NCI-H187 treated with DMSO at 0.1 percent for 48 hours (cell line): ENCODE measurements at places on chromosomes 3 and 15.
A peak's percentile ranks its signal among the peaks of the same experiment; 100 is the strongest.

DNA sequence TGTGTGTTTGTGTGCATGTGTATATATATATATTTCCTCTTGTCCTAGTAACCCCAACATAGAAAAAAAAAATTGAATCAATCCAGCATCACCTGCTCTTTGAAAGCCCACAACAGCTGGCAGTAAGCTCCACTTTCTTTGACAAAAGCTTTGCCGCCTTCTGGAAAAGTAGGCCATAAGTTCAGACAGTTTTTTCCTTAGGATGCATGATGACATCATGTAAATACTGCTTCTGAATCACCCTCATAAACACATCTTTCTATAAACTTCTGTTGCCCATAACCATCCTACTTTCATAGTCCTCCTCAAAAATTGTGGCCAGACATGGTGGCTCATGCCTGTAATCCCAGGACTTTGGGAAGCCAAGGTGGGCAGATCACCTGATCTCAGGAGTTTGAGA lies 67.4 kb downstream of the CSNK1G1 start:
- DNase-seq = no peak

GRCh38 chr15:52031556-52031955 lies 12.5 kb downstream of the MAPK6 start:
- DNase-seq = no peak

GRCh38 chr3:4071481-4072184 lies 231.5 kb upstream of the SETMAR start:
- DNase-seq = no peak

DNA sequence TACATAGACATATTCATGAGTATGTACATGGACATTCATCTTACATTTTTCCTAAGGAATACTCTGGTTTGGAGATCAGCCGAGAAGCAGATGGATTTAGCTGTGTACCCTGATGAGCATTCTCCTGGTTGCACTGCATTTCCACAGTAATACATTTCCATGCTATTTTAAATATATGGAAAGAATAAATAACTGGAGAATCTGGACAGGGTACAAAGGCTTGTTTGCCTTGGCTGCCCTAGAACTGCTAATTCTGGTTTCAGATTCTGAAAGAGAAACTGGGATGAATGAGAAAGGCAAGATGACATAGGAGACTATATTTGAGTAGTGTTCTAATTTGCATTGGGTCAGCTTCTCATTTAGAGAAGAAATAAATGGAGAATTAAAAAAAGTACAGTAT lies 190.8 kb upstream of the FAM3D start:
- DNase-seq = no peak

DNA sequence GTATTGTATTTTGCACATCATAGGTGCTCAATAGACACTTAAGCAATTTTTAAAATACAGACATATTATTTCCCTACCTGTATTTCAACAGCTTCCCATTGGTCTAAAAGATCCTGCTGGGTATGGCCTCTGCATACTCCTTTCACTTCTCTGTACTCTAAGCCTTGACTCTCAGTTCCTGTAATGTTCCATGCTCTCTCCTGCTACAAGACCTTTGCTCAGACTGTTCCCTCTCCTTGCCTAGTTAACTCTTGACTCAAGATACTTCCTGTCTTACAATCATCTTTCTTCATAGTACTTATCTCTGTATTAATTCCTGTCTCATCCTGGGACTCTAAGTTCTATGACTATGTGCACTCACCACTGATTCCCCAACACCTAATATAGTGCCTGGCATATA lies 1.7 kb downstream of the SCN11A start:
- DNase-seq = no peak

DNA sequence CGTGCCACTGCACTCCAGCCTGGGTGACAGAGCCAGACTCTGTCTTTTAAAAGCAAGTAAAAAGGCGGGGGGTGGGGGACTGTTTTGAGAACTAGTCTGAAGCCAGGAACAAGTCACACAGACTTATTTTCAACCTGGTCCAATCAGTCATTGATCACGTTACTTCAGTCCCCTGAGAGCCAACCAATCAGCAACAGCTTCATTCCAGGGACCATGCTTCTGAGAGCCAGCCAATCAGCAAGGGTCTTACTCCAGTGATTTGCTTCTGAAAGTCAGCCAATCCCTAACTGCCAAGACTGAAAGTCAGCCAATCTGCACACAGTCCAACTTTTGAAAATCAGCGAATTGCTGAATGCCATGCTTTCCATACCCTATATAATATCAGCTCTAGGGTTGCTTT lies 48.6 kb upstream of the C15orf39 start:
- DNase-seq = no peak

DNA sequence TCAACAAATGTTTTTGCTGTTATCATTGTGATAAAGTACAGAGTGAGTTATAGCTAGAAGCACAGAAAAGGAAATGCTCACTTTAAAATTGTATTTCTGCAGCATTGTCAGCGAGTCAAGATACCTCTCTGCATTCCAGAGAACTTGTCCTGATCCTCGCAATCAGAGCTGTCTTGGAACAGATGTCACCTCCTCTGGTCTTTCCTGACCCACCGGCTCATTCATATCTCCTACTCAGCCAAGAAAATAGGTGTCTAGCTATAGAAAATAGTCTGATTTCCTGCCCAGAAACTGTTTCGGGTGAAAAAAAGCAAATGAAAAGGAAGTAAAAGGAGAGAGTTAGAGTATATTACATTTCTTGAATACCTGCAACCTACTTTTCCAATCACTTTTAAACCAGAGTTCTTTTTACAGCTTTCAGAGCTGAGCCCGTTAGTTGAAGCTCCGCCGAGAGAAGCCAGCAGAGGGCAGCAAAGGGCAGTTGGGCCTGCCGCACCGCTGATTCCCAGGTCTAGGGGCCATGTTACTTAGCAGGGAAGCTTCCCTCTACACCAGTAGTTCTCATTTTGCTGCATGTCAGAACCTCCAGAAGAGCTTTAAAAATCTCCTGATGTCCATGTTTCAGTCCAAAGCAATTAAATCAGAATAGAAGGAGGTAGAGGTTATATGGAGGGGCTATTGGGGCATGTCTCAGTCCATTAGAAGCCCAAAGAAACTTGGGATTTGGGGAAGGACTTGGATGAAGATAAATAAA lies 185.7 kb upstream of the THRB start:
- DNase-seq = no peak

- DNase-seq = no peak
These were observed at the start of gene HRG for GRCh38 chr3:186665625-186666188. Gene HRG (plus strand): TSS chr3:186666014. CDS start chr3:186666032, 18 bp downstream.

DNA sequence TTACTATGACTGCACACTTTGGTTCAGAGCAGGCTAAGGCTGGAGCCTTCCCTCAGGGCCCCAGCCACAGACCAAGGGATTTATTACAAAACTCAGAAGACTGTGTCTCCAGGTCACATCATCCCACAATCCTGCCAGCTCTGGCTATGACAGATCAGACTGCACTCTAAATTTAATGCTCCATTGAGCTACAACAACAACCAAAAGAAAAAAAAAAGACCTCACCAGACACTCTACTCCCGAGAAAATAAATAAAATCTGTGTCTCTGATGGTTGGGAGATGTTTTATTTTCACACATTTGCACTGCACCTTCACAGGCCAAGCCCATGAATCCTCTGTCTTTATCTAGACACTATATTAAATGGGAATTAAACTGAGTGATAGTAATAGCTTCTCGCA lies 50.8 kb upstream of the CTNNB1 start:
- peak; percentile 10 for DNase-seq

- no peak for DNase-seq
These were observed 157.7 kb upstream of the CADPS start for GRCh38 chr3:63032881-63033280.

DNA sequence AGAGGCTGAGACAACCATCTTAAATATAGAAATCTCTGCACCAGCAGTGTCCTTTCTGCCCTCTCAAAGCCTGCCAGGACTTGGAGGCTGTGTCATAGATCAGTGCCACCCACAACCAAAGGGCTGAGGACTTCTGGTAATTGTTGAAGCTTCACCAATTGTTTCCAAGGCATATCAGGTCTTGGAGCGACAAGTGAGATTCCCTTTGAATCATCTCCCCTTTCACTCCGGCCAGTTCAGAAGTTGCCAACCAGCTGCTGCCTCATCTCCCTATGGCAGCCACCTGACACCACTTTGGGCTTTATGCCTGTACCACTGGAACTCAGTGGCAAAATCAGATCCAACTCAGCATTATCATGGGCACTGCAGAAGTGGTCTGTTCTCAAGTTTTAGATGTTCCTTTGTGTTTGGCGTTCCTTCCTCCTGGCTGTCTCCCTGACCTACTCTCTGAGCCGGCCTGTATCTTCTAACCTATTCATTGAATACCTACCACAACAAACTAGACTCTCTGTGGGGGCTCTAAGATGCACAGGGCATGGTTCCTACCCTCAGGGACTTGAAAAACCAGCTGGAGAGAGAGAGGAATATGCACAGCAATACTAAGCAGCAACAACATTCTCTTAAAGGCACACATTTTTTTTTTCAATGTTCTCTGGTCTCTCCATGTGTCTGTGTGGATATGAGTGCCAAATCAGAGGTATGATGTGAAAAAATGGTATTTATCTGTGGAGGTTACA lies 90.8 kb upstream of the PFN2 start:
- no peak for DNase-seq

DNA sequence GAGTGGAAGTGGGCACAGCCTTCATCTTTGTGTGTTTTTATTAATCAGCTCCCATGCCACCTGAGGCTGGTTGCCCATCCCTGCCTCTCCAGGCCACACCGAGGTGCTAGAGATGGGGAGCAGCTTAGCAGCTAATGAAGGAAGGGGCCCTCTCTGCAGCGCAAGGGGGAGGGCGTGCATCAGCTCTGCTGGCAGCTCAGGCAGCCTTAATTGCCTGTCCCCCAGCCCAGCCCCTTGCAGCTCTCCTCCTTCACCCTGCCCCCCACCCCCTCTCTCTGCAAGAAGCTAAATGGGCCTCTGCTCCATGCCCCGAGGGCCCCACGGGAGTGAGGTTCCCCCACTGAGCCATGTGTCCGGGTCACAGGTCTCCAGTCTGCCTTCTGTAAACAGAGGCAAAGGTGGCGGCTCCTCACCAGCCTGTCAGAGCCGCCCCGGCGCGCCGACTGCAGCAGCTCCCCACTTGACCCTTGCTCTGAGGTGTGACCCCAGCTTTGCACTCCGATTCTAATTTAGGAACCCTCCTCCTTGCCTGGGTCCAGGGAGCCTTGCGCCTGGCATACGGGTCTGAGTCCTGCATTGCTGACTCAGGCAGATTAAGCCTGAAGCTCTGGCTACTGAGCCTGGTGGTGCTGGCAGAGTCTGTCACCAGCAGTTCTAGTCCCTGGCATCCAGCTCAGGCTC lies 27.9 kb upstream of the NTRK3 start:
- no peak for DNase-seq

GRCh38 chr15:44075535-44075934 lies 119.5 kb downstream of the FRMD5 start:
- no peak for DNase-seq

DNA sequence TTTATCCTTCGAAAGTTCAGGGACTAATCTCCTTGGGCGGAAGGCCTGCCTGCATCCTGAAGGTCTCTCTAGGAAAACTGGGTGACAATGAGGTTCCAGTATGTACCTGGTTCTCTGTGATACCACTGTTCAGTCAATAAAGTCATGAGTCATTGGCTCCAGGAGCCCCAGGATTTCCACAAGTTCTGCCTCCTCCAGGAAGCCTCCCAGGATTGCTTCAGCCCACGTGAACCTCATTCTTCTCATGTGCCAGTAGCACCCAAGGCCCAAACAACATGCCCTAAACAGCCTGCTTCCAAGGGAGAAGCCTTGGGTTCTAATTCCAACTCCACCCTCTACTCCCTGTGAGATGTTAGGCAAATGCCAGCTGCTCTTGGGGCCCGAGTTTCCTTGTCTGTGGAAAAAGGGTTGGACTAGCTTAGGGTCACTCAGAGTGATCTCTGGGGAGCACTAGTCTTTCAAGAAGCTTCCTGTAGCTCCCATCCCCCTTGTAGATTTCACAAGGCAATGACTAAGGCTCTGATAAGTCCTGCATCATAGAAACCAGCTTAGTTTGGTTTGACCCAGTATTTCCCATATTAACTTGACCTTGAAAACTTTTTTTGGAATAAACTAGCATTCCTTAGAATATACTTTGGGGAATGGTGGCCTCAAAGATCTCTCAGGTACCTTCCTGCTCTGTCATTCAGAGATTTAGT lies 118.3 kb upstream of the ATP2B2 start:
- DNase-seq = no peak

GRCh38 chr3:176699288-176699687 lies 498.0 kb downstream of the TBL1XR1 start:
- no peak for DNase-seq

DNA sequence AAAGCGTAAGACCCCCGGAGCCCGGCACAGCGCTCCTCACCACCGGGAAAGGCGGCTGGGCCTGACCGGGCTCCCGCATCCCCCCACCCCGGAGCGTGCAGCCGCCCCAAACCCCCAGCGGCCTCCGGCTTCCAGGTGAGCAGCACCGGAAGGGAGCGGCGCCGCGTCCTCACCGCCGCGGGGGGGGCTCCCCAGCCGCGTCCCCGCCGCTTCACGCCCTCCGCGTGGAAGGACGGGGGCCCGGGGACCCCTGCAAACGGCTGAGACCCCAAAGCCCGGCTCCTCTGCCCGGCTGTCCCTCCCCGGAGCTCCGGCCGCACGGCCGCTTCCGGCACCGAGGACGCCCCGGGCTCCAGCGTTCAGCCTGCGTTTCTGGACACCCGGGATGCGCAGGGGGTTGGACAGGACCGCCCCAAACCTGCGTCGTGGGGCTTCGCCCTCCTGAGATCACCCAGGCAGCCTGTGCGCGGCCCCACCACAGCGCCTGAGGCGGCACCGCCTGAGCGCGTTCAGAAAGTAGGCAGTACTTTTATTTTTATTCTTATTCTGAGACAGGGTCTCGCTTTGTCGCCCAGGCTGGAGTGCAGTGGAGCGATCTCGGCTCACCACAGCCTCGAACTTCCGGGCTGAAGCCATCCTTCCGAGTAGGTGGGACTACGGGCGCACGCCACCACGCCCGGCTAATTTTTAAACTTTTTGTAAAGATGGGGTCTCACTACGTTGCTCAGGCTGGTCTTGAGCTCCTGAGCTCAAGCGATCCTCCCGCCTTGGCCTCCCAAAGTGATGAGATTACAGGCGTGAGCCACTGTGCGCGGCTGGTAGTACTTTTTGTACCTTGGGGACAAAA lies 51.6 kb upstream of the BLM start:
- no peak for DNase-seq

DNA sequence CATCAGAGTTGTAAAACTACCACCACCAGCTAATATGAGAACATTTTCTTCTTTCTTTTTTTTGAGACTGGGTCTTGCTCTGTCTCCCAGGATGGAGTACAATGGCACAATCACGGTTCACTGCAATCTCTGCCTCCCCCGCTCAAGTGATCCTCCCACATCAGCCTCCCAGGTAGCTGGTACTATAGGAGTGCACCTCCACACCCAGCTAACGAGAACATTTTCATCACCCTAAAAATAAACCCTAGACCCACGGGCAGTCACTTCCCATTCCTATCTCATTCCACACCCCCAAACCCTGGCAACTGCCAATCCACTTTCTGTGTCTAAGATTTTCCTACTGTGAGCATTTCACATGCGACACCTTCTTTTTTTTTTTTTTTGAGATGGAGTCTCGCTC lies 130.9 kb downstream of the ATP10A start:
- no peak for DNase-seq

- DNase-seq = no peak
These were observed 92.0 kb downstream of the SYNPR start for GRCh38 chr3:63370094-63370493.

GRCh38 chr3:146581951-146582467 lies 23.1 kb downstream of the PLSCR5 start:
- no peak for DNase-seq
